ENCODE measurements at places on chromosomes 12 and 14.

- DNase-seq: no peak
Observed at GRCh38 chr14:70186900-70187451, 1.8 kb downstream of the SLC8A3 start.

DNA sequence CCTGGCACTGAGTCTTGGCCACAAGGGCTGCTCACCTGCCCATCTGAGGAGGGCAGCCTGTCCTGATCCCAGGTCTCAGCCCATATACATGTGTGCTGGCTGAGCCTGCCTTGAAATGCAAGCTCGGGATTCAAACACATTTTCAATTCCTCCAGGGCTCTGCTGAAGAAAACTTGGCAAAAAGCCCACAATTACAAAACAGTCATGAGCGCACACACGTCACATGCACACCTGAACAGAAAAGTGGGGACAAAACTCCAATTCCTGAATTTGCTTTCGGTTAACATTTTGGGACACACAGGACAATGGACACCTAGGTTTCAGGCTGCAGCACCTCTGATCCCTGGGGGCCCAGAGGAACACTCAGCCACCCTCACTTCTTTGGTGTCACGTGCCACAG is 113.9 kb downstream of the RBM19 start:
- no peak for DNase-seq

GRCh38 chr12:32516230-32516629 is 116.9 kb downstream of the FGD4 start:
- DNase-seq: no peak

DNA sequence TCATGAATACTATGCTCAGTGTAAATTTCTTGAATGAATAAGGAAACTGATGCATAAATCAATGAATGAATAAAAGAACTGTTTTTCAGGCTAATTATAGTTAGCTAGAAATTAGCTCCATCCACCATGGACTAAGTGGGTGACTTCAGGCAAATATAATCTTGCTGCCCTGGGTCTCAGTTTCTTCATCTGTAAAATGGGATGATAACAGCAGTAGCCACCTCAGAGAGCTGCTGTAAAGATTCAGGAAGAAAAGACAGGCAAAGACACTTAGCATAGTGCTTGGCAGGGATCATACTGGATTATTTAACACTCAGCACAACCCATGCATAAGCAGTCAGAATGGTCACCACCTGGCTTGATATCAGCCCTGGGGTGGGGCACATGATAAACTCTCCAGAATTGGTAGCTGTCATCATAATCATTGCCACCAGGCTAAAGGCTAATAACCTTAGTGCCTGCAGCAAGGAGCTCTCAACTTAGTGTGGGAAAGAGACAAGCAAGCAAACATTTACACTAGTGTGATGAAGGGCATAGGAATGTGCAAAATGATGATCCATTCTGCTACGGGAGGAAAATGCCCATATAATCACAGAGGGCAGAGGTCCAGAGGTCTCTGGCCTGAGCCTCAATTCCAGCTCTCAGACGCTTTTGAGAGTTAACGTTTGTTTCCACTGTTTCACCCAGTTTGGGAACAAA is 234.7 kb upstream of the TBX3 start:
- no peak for DNase-seq

DNA sequence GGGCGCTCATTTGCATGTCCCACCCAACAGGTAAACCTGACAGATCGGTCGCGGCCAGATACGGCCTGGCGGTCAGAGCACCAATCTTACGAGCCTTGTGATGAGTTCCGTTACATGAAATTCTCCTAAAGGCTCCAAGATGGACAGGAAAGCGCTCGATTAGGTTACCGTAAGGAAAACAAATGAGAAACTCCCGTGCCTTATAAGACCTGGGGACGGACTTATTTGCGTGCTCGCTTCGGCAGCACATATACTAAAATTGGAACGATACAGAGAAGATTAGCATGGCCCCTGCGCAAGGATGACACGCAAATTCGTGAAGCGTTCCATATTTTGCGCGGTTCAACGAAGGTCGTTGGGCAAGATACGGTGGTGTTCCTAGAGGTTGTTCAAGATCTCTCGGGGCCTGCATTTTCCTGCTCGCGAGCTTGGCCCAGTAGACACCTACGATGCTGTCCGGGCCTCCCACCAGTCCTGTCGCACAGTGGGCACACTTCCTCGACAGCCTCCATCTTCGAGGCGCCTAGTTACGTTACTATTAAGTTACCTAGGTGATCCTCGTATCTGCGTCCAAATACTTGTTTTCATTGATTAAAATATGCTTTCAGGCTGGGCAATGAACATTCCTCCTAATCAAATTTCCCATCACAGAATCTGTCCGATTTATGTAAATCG is at the start of gene RNU6-7:
Gene RNU6-7 (plus strand): TSS at position 230 of the 675 bp plus-strand sequence.
- DNase-seq: no peak

DNA sequence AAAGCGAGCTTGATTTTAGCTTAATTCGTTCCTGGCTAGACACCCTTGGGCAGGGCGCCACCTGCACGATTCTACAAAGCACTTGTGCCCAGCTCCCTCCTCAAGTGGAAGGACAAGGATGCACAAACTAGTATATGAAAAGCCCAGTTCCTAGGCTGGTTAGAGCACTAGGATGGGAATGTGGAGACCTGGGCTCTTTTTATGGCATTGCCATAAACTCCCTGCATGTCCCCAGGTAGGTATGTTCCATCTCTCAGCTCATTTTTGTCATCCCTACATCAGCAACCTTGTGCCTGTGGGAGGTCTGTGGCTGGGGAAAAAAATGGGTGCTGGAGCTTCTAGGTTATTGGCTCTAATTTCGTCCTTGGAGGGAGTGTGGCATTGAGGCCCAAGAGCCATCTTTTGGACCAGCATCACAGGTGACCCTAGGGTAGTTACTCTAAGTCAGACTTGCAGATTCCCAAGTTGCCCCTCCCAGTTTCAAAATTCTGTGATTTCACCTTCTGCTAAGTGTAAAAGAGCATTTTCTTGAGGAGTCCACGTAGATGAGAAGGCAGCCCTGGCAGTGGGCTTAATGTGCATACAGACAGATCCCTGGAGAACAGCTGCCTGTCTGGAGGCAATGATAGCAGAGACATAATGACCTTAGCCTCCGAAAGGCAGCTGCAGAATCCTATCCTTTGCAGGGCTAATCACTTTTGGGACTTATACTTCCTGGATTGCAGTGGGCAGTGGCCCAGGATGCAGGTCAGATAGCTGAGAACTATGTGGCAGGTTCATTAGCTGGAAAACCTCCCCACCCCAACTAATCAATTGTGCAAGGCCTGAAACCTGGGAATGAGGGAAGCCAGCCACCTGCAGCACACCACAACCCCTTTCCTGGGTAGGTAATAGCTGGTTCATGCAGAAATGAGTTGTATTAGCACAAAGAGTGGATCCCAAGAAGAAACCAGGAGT is 47.6 kb upstream of the BDKRB2 start:
- no peak for DNase-seq

- no peak for DNase-seq
Observed at GRCh38 chr12:116039081-116039480, 238.4 kb downstream of the MED13L start.

DNA sequence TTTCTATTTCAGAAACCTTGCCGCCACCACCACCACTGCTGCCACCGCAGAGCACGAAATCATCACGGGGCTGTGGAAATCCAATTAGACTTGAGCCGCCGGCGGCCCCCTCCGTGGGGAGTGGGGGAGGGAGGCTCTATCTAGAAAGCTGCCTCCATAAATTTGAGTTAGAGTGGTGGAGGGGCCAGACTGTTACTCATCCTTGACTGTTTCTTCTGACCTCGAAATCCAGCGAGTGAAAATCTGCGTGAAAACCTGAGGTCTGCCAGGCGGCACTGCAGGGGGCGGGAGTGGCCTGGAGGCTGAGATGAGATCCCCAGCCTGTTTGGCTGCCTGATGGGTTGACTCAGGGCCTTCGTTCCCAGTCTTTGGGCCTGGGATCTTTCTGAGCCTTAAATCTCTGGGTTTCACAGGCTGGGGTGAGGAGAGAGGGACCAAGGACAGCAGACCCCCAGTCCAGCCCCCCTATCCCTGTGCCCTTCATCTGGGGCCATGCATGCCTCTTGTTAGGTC is 29.9 kb downstream of the TSPAN9 start:
- no peak for DNase-seq

DNA sequence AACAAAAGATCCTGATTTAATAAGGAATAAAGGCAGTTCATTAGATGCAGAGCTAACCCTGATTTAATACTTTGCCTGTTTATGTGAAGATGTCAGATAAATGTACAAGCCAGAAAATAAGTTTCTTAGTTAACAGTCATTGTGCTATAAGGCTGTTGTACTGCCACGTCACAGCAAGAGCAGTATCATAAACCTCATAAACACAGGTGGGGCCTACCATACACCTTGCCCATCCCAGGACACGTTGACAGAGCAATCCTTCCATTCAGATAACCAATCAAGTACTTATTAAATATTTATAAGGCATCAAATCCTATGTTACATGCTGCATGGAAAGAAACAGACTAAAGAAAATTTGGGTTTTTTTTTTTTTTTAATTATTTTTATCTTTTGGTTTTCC is 36.5 kb downstream of the SINHCAF start:
- no peak for DNase-seq

GRCh38 chr12:92105676-92106075 is 40.0 kb downstream of the BTG1 start:
- no peak for DNase-seq

- no peak for DNase-seq
Observed at GRCh38 chr14:78567343-78567742, 397.2 kb downstream of the NRXN3 start.

DNA sequence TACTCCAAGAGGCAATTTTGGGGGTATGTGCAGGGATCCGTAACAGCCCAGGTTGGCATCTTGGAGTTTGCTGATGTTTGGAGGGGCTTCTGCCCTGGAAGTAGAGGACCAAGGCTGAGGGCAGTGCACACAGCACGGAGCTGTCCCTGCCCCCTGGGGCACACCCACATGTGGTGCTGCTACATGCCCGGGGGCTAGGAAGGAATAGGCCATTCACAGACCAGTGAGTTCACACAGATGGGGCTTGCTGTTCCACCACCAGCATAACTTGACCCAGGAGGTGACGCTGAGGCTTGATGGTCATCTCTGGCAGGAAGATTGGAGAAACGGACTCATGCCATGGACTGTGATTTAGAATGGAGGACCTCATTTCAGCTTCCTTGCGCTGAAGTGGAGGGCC is 231.1 kb upstream of the FKBP4 start:
- DNase-seq: no peak

GRCh38 chr14:26427097-26427496 is 170.7 kb downstream of the NOVA1 start:
- DNase-seq: no peak

DNA sequence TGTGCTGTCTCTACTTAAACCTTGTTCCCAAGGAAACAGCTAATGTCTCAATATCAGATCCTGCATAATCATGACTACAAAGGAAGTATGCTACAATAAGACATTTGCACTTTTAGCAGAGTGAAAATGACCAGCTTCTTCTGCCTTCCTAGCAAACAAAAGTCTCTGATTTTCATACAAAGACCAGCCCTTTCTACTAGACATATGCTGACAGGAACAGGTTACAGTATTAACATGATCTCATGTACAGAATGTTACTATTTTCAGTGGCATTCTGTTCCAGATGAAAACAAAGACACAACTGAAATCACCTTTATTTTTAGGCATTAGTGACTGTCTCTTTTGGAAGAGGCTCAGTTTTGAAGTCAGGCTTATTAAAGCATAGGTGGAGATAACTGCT is 228.6 kb downstream of the MED13L start:
- no peak for DNase-seq

GRCh38 chr12:93032758-93033157 is 103.7 kb upstream of the EEA1 start:
- no peak for DNase-seq

DNA sequence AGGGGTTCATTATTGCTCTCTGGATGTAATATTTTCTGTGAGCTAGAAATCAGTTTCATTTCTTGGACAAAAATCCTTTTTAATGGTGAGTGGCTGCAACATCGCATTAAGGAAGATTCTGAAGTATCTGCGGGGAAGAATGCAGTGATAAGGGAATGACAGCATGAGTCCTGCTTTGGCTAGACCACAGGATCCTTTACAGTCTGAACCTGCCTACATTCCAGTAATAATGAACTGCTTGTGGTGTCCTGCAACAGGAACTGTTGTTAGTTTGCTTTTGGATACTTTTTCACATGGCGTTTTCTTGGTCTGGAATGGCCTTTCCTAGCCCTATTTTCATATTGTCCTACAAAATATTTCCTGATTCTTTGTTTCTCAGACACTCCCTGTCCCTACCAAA is 15.7 kb downstream of the MDM2 start:
- no peak for DNase-seq

DNA sequence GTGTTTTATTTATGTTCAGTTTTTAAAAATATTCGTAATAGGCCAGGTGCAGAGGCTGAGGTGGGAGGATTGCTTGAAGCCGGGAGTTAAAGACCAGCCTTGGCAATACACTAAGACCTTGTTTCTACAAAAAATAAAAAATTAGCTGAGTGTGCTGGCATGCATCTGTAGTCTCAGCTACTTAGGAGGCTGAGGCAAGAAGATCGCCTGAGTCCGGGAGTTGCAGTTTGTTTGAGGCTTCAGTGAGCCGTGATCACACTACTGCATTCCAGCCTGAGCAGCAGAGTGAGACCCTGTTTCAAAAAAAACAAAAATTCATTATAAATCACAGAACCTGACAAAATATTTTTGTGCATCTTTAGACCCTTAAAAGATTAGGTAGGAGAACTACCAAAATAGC is 240.1 kb upstream of the ARHGAP5 start:
- DNase-seq: no peak

DNA sequence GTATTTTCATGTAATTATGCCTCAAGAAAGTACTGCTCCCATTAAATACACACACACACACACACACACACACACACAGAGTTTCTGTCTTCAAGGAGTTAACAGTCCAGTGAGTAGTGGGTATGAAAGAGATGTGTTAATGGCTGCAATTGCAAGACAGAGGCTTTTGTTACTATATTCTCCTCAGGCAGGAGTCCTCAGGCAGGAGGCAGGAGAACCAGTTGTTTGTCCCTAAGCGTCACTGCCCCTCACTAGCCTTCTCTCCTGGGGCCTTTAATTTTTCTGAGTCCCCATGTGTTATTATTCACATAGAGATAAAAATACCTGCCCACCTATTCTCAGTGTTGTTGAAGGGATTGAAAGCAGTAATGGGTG is 31.2 kb downstream of the DAD1 start:
- no peak for DNase-seq

GRCh38 chr12:12398026-12398859 is 41.4 kb downstream of the BORCS5 start:
- DNase-seq: no peak

DNA sequence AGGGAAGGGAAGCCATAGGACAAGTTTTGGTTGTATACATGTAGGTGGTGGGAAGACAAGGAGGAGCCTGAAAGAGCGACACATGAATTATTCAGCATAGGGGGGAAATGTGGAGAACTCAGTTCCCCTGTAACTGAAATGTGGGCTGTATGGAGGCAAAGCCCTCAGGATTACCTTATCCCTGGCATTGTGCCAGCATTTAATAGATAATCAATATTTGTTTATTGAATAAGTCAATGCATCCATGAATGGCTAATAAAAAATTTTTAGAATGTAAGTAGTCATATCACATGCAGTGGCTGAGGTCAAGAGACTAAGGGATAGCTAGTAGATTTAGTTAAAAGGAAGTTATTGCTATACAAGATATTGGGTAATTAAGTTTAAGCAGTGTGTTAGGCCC is 232.4 kb downstream of the SNAPC1 start:
- DNase-seq: no peak

Data from NCI-H187 (cell line).